ENCODE measurements at places on chromosomes 3 and 15. TPM values are rescaled to one million over a fixed set of nuclear protein-coding genes. Genes with fewer than 3 reads are reported as not detected.

The CCR3 gene
- total RNA-seq: not detected

The SPSB4 gene
- total RNA-seq: 12.4 TPM

DNA sequence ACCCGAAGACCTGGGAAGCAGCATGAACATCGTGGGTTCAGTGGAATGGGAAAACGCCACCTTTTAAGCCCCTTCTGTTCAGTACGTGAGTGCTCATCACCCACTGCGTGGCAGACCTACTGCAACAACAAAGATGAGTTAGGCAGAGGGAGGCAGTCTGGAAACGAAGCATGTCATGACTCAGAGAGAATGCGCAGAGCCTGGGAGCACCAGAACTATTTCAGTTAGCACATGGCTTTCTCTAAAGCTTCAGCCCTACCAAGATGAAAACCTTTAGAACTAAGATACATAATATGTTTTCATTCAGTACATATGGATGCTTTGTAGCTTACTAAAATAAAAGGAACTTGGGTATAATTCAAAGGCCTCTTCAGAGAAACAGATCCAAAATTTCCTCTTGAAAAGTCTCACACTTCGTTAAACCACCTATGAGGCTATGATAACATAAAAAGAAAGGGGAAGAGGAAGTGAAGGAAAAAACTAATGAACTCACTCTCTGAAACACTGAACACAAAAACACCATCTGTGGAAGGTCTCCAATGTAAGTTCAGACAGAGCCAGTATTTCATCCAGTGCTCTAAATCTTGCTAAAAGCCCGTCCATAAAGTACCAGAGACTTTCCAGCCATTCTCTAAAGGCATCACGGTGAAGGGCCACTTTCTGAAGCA, 140.1 kb downstream of the OCA2 start:
- DNase-seq: no peak

GRCh38 chr15:73009066-73010056, 42.9 kb upstream of the NEO1 start:
- DNase-seq: no peak

- no peak for DNase-seq
Measured at GRCh38 chr15:71447328-71448250, 332.3 kb downstream of the THSD4 start.

DNA sequence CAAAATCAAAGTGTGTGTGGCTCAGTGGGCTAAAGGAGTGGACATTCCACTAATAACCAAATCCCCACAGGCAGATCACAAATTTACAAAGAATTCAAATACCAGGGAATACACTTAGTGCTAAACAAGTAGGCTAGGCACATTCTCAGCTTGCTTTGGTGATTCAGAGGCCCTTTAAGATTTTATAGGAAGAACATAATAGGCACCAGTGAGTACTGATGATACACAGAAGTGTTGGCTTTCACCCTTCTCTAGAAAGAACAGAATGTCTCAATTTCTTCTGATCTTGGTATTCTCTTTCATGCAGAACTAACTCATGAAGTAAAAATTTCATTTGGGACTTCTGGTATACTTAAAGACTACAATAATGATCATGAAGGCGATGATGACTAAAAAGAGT, 55.0 kb downstream of the POLR2M start:
- DNase-seq: no peak

DNA sequence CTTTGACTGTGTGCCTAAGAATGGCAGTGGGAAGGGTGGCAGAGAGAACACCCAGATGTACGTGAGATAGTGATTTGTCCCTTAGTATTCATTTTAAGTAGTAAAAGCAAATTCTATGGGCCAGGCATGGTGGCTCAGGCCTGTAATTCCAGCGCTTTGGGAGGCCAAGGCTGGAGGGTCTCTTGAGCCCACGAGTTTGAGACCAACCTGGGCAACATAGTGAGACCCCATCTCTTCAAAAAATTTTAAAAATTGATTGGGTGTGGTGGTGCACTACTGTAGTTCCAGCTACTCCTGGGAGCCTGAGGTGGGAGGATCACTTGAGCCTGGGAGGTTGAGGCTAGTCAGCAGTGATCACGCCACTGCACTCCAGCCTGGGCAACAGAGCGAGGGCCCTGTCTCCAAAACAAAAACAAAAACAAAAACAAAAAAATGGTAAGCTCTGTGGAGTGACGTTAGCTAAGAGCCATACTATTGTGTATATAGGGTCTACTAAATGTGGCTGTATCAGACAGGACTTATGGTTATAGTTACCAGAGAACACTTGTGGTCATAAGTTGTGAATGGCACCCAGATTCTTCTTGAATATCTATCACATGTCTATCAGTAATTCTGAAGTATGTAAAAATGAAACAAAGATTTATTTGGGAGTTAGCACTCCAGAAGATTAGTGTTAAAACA, 171.5 kb downstream of the TCF12 start:
- DNase-seq: no peak

All from pancreas (tissue), 10 donors.